ENCODE measurements at places on chromosomes 2 and 18. TPM values are rescaled to one million over a fixed set of nuclear protein-coding genes. Genes with fewer than 3 reads are reported as not detected.

- DNase-seq = no peak
These were observed 12.7 kb downstream of the KCTD1 start for GRCh38 chr18:26535630-26536029.

MDH1B gene
- 0.31 TPM for total RNA-seq

- no peak for DNase-seq
These were observed 149.0 kb upstream of the GLI2 start for GRCh38 chr2:120586507-120587278.

DNA sequence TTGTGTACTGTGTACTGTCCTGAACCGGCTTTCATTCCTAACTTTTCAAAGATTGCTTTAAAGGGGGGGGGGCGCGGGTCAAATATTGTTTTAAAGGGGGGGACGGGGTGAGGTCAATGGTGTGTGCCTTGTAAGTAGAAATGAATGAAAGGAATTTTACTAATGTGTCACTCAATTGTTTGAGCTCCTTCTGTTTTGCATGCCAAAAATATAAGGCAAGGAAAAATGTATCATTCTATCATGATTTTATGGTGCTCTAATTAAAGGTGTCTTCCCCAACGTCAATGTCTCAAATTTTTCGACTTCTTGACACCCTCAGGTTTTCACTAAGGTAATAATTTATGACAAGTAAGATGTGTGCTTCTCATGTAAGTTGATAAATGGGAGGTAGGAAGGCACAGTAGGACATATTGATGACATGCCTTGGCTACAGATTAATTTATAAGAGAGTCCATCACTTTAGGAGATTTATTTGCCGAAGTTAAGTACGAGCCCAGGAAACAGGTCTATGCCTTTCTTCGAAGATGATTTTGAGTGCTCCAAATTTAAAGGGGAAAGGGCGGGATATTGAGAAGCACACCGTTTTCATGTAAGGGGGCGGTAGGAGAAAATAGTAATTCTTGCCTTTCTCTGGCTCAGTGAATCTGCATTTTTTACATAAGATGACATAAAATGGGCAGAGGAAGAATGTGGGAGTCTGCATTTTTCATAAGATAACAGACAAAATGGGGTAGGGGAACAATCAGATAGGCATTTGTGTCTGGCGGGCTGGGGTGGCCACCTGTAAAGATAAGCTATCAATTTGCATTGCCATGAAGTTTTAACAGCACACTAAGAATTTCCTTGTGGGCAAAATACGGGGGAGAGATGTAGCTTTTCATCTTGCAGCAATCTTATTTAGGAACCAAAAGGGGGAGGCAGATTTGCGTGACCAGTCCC is 1.2 kb upstream of the TRAPPC8 start:
- DNase-seq = peak; percentile 20

- no peak for DNase-seq
These were observed 75.8 kb downstream of the UGGT1 start for GRCh38 chr2:128166746-128167353.

- DNase-seq = no peak
These were observed 192.1 kb upstream of the ID2 start for GRCh38 chr2:8489751-8490150.

GRCh38 chr2:150027164-150027563 is 439.6 kb upstream of the MMADHC start:
- DNase-seq = no peak

SERPINB10 gene
- not detected for total RNA-seq

- DNase-seq = no peak
These were observed 13.1 kb upstream of the MLPH start for GRCh38 chr2:237473878-237474441.

DNA sequence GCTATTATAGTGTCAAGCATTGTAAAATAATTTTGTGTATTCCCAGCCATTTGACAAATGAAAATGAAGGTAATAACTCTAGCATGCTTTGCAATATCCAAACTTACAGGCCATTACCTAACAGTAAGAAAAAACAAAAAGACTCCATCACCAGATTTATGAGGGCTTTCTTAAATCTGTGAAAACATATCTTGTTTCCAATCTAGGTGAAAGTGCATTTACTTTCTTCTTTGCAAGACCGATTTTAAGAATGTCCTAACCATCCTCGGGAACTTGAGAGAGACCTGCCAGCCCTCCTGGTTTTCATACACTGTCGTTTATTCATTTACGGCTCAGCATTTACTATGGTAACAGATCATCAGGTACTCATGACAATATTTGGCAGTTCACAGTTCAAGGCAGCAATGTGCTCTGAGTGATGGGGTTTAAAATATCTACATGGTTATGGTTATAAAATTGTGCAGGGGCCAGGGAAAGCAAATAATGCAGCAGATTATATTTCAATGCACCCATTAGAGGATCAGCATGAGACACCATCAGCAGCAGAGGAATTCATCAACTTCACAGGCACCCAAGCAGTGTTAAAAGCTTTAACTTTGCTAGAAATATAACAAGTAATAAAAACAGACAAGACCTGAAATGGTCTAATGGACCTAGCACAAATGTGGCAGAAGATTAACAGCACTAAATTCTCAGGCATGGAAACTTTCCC is 34.4 kb upstream of the PARD3B start:
- DNase-seq = no peak

Measured in CD4-positive, alpha-beta T cell (primary cell).